Activated gamma-delta T cell treated with Interleukin-2 at 50 U/mL for 16 hours (primary cell): ENCODE measurements at places on chromosomes 6 and 20.
A peak's percentile ranks its signal among the peaks of the same experiment; 100 is the strongest.

DNA sequence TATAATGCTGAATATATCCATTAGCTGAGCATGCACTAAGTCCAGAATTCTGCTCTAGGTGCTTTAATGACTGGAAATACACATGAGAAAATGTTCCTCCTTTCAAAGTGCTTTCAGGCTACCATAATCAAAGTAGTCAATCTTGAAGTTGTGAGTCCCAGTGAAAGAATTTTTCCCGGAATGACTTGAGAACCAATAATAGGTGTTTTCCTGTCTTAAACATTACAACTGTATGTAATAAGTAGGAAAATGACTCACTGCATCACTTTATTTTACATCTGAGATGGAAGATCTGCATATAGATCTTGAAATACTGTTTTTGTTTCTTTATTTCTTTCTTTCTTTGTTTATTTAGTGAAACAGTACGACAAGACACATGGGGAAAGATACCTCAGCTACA, 437.4 kb upstream of the JAG1 start:
- no peak for DNase-seq

GRCh38 chr6:79949233-79949632, 1.9 kb upstream of the ELOVL4 start:
- DNase-seq, result peak; percentile 46

DNA sequence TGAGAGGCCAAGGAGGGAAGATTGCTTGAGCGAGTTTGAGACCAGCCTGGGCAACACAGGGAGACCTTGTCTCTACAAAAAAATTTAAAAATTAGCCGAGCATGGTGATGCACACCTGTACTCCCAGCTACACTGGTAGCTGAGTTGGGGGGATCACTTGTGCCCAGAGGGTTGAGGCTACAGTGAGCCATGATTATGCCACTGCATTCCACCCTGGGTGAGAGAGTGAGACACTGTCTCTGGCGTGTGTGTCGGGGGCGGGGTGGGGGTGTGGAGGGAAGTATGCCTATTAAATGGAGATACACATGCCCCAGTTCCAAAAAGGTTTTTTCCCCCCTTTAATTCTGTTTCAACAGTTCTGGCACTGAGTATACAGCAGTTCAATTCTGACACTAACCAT, 223.2 kb downstream of the TBC1D7 start:
- no peak for DNase-seq

DNA sequence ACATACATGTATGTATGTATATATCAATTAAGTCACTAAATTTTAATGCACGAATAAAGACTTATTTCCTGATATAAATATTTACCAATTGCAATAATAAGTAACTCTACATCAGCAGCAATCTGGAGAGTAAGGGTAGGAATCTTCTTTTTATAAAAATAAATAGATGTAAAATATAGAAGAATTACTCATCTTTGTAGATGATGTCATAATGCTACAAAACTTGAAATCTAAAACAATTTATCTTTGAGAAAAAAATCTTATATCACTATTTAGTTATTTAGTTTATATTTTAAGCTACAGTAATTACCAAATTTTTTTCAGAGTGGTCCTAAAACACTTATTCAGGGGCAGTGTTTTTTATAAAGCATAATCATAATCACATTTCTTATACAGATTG, 351.7 kb downstream of the RIMS1 start:
- DNase-seq, result no peak

DNA sequence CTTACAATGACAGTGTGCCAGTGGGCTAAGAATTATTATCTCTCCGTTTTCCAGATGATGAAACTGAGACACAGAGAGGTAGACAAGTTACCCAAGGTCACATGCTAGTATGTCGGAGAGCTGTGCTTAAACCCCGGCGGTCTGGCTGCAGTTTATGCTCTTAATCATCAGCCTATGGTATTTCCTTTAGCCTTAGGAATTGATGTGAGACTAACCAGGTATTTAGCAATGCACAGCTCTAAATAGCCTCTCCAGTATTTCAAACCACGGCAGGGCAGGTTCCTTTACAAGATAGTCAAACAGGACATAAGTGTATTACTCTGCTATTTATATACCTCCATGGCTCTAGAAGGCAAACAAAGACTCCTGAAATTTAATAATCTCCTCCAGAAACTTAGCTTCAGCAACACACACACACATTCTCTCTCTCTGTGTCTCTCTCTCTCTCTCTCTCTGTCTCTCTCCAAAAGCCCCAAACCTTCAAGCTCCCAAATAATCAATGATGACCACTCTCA, 142.0 kb upstream of the ZNF217 start:
- DNase-seq, result no peak

- peak; percentile 14 for DNase-seq
Observed at GRCh38 chr6:129672881-129673631, 36.9 kb downstream of the ARHGAP18 start.

DNA sequence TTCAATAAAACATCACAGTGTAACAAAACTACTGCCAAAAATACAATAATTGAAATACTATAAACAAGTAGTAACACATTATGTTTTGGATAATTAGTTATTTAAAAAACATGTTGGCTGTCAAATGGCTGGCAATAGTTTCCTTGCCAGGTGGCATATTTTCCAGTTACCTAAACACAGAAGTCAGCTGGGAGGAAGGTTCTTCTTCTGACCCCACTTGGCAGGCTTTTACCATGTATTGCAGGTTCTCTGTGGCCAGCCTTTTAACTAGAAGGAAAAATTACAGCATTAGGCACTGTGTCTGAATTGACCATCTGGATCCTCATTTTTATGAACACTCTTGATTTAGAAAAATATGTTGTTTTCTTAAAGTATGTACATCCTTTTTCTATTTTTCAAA, 131.4 kb downstream of the MMS22L start:
- DNase-seq, result no peak

- DNase-seq, result peak; percentile 41
Observed at GRCh38 chr6:11224252-11224965, 8.1 kb downstream of the NEDD9 start.

DNA sequence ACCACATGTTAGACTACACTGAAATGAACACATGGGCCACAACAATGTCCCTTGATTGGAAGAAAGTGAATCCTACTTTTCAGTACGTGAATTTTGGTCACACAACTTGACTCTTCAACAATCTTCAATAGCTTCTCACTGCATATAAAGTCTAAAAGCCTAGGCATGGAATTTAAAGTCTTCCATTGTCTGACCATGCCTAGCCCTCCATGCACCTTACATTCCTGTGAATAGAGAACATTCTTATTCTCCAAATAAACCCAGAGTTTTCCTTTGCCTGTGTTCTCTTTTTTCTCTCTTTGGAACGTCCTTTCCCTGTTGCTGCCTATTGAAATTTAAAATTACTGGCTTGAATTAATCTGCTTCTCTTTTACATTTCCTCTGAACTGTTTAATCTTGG, 207.5 kb downstream of the ASCC3 start:
- no peak for DNase-seq

GRCh38 chr6:123547216-123547978, 89.4 kb downstream of the TRDN start:
- DNase-seq, result no peak

- no peak for DNase-seq
Observed at GRCh38 chr6:122730775-122731386, 48.6 kb upstream of the FABP7 start.

DNA sequence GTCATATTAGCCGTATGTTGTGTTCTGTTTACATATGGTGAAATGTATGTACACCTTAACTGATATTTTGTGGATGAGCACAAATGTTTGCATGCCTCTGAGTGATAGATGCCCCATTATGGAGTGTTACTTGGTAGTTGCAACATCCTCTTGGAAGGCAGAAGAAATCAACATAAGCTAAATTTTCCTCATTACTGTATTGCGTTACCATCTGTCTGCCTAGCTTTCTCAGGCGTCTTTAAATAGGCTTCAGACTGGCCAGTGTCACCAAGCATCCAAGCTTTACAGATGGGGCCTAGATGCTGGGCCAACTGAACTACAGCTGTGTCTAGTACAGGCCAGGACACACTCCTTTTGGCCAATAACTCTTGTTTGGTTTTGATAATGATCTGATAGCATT, 250.6 kb downstream of the SAMD5 start:
- no peak for DNase-seq

- no peak for DNase-seq
Observed at GRCh38 chr6:46983007-46983411, 59.1 kb downstream of the ADGRF1 start.

DNA sequence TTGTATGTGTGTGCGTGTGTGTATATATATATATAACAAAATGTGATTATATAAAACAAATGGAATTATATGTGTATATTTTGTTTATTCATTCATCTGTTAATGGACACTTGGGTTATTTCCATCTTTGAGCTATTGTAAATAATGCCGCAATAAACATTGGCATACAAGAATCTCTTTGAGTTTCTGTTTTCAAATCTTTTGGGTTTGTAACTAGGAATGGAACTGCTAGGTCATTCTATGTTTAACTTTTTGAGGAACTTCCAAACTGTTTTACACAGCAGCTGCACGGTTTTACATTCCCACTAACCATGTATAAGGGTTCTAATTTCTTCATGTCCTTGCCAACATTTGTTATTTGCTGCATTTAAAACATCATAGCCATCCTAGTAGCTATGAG, 39.9 kb upstream of the TGM2 start:
- DNase-seq, result no peak

- no peak for DNase-seq
Observed at GRCh38 chr6:37492236-37492972, 7.3 kb downstream of the CCDC167 start.

GRCh38 chr6:37021356-37022129, 16.1 kb downstream of the FGD2 start:
- DNase-seq, result peak; percentile 70

DNA sequence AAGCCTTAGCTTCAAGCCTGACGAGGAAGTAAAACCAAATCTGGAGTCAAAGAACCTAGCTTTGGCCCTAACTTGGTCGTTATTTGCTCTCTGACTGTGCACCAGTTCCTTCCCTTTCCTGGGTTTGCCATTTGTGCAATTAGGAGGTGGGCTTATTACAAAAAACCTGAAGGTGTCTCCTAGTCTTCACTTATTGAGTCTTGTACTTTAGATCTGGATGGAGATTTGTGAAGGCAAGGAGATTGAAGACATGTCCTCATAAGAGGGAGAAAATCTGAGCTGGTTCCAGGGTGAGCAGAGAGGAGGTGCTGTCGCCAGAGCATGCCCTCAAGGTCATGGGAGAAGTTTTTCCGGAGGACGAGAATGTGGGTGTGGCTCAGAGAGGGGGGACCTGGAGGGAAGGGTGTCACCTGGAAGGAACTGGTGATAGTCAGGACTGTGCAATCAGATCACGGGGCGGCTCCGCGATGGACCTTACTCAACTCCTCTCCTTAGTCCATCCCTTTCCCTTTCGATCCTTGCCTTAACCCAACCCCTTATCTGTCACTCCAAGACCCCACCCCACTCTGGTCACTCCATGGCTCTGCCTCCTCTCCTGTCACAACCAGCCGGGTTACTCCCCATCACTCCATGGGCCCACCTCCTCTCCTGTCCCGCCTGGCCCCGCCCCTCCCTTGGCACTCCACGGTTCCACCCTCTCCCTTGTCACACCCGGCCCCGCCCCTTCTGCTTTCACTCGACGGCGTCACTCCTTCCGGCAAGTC, 588 bp upstream of the ACSS2 start:
- DNase-seq, result no peak

DNA sequence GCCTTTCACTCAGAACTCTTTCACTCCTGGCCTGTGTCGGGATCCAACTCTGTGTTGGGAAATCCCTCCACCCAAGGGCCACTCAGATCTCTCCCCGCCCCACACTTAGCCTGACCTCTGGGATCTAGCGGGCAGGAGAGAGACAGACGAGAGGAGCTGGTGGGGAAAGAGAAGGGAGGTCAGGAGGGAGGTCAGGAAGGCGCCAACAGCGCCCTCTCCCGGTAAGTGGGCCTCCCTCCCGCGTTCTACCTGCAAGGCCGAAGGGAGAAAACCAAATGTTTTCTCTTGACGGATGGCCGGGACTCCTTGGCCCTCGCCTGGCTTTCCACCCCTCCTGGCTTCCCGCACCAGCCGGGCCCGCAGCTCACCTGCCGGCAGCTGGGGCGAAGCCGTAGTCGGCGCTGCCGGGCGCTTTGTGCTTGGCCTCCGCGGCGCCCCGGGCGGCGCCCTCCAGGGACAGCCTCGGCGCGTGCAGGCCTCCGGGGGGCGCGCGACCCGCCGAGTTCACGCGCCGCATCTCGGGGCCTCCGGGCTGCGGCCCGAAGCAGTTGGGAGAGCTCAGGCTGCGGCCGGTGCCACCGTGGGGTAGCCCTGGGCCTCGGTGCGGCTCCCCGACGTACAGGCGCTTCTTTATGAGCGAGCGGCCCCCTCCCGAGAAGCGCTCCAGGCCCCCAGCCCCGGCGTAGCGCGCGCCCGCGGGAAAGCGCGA, 38.2 kb downstream of the C6orf132 start:
- DNase-seq, result peak; percentile 64

GRCh38 chr20:31684153-31685015, 38.3 kb downstream of the BCL2L1 start:
- peak; percentile 23 for DNase-seq

DNA sequence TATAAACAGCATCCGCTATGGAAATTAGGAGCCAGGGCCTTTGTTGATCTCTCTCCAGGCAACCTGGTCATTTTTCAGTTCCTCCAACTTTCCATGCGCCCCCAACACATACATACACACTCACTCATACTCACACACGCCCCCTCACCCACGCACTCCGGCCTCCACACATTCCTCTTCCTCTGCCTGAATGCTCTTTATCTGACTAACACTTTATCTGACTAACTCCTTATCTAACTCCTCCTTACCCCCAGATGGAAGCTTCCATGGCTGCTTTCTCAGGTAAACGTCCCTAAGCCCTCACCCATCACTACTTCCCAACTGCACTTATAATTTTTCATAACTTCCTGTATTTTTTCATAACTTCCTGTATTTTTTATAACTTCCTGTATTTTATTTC, 17.4 kb downstream of the CASS4 start:
- no peak for DNase-seq

GRCh38 chr6:89385156-89385667, 26.9 kb downstream of the RRAGD start:
- no peak for DNase-seq

DNA sequence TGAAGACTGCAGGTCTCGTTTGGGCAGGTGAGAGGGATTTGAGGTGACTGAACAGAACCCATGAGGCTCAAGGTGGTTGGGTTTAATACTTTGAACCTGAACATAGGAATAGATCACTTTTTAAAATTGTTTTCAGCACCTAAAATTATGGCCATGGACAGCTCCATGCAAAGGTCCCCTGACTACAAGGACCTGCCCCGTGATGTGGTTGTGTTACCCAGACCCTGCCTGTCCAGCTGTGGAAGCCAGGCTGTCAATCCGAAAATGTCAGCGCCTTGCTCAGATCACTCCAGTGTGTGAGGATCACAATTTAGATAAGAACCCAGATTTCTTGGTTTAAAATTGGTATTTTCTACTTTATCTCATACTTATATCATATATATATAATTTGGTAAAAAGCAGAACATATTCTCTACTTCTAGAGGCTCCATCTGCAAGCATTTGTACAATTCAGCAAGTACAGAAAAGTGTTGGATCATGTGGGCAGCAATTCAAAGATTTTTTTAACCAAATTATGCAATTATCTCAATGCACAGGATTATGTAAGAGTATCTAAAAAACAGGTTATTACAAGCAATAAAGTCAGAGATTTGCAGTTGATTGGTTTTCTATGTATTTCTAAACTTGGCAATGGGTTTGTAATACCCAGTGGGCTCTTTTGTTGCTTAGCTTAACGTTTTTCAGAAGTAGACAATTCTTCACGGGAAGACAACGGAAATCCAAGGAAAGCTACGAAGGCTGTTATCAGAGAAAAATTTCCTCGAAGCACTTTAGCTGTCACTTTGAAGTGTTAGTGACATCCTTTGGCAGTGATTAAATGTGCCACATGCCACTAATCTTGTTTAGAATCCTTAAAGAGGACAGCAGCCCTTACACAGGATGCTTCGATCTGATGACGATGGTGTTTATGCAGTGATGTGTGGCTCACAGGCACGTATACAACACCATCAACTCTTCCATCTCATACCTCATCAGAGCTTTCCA, 24.1 kb upstream of the RPS6KA2 start:
- DNase-seq, result no peak
